ENCODE measurements at places on chromosomes 12 and 14.

DNA sequence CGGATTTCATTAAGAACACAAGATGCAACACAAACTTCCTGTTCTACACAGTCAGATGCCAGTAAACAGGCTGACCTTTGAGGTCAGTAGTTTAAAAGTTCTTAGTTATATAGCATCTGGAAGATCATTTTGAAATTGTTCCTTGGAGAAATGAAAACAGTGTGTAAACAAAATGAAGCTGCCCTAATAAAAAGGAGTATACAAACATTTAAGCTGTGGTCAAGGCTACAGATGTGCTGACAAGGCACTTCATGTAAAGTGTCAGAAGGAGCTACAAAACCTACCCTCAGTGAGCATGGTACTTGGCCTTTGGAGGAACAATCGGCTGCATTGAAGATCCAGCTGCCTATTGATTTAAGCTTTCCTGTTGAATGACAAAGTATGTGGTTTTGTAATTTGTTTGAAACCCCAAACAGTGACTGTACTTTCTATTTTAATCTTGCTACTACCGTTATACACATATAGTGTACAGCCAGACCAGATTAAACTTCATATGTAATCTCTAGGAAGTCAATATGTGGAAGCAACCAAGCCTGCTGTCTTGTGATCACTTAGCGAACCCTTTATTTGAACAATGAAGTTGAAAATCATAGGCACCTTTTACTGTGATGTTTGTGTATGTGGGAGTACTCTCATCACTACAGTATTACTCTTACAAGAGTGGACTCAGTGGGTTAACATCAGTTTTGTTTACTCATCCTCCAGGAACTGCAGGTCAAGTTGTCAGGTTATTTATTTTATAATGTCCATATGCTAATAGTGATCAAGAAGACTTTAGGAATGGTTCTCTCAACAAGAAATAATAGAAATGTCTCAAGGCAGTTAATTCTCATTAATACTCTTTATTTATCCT is 13.5 kb downstream of the PTGER2 start:
- DNase-seq = no peak

GRCh38 chr12:95709152-95709551 is 81.4 kb downstream of the NTN4 start:
- DNase-seq = no peak

DNA sequence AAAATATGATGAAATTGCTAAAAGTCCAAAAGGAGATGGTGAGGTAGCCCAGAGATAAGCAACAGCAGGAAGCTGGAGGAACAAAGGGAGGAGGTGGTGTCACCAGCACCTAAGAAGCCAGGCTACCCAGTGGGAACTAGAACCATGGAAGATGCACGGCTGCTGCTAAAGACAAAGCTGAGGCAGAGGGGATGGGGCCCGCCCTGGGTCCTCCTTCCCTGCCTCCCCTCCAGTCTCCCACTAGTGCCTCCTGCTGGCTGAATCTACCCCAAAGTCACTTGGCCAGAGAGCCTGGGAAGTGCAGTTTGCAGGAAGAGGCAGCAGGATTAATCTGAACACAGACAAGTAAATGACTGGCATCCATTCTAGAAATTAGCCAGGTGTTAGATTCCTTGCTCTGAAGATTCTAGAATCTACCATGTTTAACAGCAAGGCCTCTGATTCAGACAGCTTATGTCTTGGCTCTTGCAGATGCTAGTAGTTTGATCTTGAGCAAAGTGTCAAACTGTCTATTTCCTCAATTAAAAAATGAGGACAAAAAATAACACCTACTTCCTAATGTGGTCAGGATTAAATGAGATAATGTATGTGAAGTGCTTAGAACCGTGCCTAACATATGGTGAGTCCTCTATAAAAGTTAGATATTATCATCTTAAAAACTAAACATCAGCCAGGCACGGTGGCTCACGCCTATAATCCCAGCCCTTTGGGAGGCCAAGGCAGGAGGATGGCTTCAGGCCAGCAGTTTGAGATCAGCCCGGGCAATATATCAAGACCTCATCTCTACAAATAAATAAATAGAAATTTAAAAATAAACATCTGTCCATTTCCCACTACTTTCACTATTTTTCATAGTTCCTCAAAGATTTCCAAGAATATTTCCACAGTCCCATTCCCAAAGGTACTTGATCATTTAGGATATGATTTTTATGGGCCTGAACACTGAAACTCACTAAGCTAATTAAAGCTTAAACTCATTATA is 5.8 kb upstream of the LRP10 start:
- DNase-seq = no peak

- DNase-seq = no peak
Observed at GRCh38 chr14:92888896-92889295, 34.1 kb upstream of the CHGA start.

GRCh38 chr12:30696103-30696408 is 387 bp upstream of the IPO8 start:
- no peak for DNase-seq

DNA sequence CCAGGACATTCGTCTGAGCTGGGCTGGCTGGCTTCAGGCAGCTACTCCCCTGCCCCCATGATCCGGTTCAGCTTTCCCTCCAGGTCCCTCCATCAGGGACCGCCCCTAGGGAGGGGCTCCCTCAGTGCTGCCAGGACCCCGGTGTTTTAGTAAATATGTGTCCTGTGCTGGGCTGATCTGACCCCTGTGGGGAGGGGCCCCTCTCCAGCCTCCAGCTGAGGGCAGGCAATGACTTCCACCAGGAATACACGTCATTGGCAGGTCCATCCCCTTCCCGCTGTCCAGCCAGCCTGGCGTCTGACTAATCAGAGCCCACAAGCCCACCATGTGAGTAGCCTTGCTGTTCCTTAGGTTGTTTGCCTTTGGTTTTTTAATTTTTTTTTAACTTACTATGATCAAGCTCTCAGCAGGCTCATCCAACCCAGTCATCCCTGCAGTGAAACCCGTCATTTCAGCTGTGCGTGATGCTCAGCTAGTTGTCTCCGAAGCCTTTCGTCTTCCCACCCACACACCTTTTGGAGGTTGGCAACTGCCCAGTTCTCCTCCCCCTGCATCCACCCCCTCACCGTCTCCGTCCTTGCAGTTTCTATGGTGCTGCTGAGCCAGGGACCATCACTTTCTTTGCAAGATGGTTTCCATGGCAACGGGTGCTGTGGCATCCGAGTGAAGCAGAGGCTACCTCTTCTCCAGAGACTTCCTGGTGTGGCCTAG is 16.0 kb upstream of the SERPINA4 start:
- no peak for DNase-seq

DNA sequence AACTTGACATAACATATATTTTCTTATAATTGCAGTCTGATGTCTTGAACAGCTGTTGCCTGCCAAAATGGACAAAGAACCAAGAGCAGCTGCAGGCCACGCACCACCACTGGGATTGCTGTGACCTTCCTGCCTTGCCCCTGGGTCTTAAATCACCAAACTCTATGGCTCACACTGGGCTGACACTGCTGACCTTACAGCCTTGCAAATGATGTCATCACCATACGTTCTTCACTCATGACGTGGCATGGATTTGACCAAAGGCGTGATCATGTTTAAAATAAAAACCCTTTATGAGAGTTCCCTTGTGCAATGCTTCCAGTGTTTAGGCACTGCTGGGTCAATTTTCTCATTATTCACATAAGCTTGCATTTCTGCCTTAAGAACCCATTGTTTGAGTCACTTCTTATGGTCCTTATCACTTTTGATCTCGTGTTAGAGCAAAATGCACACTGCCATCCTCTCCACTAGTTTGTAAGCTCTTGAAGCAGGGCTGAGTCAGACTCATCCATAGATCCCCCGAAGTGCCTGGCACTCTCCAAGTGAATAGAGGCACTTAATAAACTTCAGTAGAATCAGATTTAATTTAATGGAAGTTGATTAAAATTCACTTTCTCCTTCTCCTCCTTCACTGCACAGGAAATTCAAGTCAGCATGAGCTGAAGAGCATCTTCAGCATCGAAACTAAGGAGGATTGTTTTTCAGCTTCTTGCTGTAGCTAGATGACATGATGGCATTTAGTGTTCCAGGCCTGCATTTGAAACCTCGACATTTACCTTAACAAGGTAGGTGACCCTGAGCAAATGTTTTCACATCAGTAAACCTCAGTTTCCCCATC is 132.4 kb upstream of the PZP start:
- no peak for DNase-seq

- no peak for DNase-seq
Observed at GRCh38 chr12:123269395-123269892, 2.2 kb downstream of the CDK2AP1 start.

- DNase-seq = no peak
Observed at GRCh38 chr14:105861985-105862465, 335.6 kb downstream of the TMEM121 start.

- DNase-seq = no peak
Observed at GRCh38 chr14:77185093-77185465, 3.5 kb downstream of the TMEM63C start.

- no peak for DNase-seq
Observed at GRCh38 chr12:51118706-51119105, 35.3 kb upstream of the CSRNP2 start.

DNA sequence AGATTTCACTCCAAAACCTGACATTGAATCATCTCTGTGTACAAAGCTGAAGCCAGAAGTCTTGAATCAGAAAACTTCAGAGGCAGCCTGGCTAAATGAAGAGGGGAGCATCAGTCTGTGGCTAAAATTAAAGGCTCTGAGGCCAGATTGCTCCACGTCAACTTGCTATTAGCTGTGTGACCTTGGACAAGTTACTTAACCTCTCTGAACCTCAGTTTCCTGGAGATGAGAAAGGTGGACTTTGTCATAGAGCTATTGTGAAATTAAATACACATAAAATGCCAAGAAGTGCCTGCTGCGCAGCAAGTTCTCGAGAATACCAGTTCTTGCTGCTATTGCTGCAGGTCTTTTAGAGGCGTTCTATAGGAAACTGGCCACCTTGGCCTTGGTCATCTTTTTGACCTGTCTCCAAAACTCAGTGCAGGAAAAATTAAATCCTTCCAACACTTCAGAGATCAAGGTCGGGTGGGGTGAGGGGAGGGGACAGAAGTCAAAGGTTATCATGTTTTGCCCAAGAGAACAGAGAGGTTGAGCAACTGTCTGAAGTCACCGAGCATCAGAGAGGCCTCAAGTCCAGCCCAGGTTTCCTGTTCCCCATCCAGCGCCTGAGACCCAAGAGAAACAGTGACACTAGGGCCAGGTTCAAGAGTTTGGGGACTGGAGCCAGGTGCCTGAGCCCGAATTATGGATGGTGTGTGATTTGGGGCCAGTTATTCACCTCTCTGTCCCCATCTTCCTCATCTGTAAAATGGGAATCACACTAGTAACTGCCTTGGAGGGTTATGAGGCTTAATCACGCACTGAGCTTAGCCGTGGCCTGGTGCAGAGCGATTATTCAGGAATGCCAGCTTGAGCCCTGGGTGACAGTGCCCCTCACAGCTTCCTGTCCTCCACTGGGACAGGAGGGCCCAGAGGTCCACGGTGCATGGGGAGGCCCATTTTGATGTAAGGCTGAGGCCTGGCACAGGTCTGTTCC is 1.1 kb downstream of the SERPINA1 start:
- no peak for DNase-seq

DNA sequence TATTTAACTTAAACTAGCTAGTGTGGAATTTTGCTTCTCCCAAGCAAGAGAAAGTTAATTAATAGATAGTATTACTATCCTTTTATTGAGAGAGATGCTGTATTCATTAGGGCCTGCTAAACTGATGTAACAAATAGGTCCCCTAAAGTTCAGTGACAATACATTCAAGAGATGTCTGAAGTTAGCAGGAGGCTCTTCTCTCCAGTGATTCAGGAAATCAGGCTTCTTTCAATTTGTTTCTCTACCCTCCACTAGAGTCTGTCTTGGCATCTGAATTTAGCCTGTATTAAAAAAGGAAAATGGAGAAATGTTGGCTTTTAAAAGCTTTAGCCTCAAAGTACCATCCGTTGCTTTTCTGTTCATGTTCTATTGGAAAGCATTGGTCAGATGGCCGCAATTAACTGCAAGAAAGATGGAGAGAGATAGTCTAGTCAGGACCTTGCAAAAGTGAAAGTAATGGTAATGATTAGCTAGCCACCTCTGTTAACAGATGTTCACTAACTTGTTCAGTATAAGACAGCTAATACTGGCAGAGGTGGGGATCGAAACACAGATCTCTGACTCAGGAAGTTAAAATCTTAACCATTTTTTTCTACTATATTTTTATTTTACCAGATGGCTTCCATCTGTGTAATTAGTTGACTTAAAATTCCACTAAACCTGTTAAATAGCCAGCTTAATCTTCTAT is 786.8 kb downstream of the TMTC2 start:
- DNase-seq = no peak

- DNase-seq = no peak
Observed at GRCh38 chr12:130568041-130568440, 148.1 kb downstream of the RIMBP2 start.
